ENCODE measurements at places on chromosomes 5 and 9.

- no peak for DNase-seq
Observed at GRCh38 chr9:110916403-110916802, 121.9 kb downstream of the LPAR1 start.

GRCh38 chr5:42570966-42571960 lies 148.0 kb downstream of the GHR start:
- DNase-seq = no peak

DNA sequence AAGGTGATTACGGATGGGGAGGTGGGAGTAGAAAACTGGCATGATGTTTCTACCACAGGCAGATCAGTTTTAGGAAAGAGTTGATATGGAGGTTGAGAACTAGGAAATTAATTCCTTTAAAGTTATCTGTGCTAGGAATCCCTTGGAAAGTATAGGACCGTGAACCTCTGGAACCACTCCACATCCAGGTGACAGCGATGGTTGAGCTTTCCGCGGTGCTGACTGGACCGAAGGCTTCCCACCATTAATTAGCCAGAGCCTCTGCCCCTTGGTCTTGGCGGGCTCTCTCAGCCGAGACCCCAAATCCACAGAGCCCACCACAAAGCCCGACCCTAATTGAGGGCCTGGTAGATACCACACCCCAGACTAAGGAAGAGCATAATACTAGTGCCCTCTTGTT lies 147.3 kb downstream of the MELK start:
- no peak for DNase-seq

DNA sequence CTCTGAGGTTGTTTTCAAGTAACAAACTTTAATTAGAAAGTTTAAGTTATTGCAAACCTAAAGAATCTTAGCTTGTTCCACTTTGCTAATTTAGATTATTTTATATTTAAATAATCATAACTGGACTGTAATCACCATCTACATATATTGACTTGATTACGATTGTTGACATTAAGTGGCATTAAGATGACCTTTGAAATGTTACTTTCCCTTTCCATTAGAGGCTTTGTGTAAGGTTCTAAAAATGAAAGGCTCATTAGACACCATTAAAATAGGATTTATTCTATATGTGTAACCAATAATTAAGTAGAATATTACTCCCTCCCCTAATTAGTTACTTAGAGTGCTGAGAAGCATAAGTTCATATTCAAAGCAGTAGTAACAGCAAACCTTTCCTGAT lies 358.1 kb downstream of the GLIS3 start:
- no peak for DNase-seq

- no peak for DNase-seq
Observed at GRCh38 chr9:94210616-94211603, 48.2 kb upstream of the ZNF169 start.

GRCh38 chr9:110933350-110934001 lies 104.8 kb downstream of the LPAR1 start:
- DNase-seq = no peak

DNA sequence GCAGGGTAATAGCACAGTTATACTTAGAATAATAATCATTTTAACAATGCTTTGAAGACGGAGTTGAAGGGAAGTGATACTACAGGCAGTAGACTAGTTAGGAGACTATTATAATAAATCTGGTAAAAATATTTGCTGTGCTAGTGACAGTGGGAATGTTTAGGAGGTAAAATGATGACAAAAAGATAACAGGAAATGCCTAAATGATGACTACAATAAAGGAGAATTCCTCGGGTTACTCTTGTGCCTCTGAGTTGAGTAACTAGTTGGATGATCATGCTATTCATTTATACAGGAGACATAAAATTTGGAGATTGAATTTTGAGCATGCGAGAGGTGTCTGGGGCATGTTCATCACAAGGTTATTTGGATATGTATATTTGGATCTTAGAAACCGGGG lies 32.2 kb upstream of the PAM start:
- DNase-seq = no peak

DNA sequence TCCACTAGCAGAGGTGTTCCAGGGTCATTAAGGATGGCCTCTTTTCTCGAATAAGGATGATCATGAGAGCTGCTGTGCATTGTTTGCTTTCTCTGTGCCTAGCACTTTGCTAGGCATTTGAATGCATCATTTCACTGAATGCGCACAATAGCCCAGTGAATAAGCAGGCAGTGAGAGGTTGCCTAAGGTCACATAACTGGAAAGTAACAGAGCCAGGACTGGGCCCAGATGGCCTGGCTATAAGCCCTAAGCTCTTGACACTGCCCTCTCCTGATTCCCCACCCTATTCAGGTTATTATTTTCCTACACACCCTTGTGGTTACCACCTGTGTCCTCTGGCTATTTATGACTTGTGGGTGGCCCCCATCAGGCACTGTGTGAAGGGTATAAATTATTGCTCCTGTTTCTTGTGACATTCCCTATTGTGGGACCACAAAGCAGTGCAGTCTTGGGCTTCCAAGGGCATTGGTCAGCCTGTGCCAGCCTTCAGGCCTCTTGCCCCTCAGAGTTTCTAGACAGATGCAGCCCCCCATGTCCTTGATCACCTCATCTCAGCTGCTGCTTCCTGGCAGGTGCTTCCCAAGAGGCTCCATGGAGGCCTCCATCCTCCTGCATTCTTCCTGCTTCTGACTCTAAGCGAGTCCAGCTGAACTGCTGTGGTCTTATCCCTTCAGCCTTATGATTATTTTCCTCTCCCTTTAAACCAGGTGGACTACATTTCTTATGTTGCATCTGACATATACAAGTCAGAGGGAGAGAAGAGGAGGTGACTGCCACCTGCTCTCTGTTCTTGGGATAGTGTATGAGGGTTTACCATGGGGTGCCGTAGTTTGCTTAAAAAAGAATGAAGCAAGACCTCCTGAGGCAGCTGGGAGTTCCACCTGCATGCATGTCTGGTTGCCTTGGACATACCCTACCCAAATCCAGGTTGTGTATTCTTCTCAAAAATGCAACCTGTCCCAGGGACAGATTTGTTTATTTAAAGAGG lies 47.6 kb downstream of the ANGPTL2 start:
- no peak for DNase-seq

DNA sequence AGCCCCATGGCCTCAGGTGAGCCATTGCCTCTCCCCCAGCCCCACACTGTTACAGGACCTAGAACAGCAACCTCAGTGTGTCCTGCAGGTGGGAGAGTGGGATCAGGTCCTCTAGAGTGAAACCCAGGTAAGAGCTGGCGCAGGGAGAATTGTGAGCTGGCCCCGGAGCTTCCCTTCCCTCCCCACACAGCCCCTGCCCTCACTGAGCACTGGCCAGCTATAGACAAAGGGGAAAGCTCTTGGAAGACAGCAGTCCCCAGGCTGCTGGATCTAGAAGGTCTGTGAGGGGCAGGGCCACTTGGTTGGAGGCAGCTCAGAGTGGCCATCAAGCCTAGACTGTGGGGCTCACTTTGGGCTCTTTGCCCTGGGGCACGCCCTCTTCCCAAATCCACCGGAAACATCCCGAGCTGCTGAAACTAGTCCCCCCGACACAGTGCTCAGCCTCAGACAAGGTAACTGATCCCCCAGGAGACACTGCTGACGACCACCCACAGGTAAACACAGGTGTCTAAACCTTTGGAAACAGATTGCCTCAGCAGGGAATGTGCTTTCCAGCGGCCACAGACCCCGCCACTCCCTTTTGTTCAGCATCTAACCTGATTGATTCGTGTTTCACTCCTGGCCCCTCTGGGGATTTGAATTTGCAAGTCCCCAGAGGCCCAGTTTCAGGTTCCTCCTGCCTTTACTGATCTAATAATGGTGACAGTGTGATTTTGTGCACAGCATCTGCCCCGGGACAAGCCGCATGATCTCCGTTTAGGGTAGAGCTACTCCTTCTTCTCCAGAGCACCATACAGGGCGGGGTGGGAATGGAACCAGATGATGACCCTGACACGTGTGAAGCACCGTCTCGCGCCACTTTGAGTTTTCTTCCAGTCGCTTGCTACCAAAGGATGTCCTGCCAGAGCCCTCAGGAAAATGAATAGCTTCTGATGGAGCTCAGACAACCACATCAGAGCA lies 42.2 kb upstream of the ADAMTS2 start:
- no peak for DNase-seq

DNA sequence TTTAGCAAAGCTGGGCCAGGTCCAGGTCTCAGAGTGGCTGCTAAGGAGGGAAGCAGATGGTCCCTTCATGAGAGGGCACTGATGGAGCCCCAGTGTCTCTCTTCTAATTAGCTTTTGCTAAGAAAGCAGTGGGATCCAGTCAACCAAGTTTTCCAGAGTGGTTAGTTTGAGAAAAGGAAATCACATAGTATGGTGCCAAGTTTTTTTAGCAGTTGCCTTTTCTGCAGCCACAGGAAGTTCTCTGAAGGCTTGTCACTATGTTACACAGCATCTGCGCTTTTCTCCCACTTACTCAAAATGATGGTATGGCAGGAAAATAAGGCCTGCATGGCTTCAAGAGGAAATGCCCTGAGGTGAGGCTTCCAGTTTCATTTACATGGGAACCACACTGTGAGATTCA lies 331.5 kb upstream of the ZNF462 start:
- no peak for DNase-seq

GRCh38 chr5:151202381-151203139 lies 21.3 kb downstream of the CCDC69 start:
- peak; percentile 42 for DNase-seq

DNA sequence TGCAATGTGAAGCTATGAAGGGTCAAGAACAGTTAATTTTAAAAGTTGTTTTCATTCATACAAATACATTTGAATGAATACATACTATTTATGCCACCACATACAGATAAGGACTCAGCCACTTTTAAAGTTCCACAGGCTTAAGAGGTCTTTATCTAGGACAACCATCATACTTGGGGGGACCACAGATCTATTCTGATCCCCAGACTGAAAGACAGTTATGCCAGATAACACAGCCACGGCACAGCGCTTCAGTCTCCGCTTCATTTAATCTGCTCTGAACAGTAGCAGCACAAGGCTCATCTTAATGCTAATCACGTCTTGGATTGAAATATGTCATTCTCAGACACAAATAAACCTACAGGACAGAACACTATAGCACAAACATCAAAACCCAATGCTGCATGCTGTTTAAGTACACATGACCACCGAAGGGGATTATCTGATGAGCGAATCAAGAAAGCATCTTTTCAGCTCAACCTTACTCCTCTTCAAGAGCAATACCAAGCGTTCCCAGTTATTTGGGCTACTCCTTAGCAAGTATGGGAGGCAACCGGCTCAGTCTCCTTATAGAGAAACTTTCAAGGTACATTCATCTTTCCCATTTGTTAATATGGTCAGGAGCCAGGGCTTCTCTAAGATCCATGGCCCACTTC lies 33.3 kb downstream of the PUM3 start:
- no peak for DNase-seq

- no peak for DNase-seq
Observed at GRCh38 chr5:74943905-74944304, 77.7 kb upstream of the FAM169A start.

- DNase-seq = peak; percentile 94
Observed at GRCh38 chr9:35114113-35114839, 1.4 kb downstream of the ATOSB start.

DNA sequence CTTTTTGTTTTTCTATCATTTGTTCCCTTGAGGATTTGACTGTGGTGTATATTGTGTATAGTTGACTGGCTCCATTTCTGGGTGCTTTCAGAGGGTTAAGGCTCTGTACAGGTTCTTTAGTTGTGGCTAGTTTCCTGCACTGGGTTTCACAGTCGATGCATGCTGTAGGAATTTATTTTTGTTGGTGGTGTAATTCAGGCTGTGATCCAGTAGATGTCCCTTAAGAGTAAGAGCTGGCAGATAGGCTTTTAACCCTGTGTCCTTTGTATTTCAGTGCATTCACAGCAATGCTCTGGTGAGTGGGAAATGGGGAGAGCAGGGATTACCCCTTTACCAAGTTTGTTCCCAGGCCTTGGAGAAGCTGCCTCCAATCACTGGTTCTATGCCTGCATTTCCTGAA lies 112.9 kb downstream of the SPATA31D1 start:
- DNase-seq = no peak

- no peak for DNase-seq
Observed at GRCh38 chr5:4043135-4043534, 447.5 kb downstream of the IRX1 start.

GRCh38 chr9:129640871-129641749 lies 841 bp downstream of the ASB6 start:
- DNase-seq = no peak

GRCh38 chr5:119357270-119357669 lies 1.5 kb downstream of the TNFAIP8 start:
- DNase-seq = no peak

DNA sequence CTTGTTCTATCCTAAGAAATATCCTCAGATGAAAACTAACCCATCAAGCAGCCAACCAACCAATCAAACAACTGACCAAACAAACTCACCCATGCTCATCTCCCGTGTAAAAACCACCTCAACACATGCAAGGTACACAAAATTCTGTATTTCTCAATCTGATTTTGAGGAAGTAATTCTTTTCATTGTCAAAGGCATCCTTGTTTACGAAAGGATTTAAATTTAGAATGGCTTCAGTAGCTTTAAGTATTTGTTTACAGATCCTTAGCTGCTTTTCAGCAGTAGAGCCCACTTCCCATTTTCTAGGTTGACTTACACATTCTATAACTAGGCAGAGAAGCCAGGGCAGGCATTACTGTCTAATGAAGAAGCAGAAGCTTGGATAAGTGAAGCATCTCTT lies 78.6 kb downstream of the NTRK2 start:
- no peak for DNase-seq

DNA sequence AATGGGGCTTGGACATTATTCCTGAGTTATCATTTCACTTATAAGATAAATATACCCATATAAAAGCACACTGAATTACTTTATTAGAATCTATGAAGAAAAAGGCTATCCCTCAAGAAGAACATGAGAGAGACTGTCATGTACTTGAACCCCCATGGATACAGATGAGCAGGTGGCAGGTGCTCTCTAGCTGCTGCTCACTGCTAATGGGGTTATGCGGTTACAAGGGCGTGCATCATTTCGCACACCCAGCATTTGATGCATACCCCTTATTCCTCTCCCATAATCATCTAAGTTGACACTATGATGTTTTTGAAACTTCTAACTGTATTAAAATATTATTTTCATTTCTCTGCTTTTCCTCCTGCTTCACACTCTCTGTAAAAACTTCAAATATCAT lies 16.4 kb downstream of the ITK start:
- no peak for DNase-seq

DNA sequence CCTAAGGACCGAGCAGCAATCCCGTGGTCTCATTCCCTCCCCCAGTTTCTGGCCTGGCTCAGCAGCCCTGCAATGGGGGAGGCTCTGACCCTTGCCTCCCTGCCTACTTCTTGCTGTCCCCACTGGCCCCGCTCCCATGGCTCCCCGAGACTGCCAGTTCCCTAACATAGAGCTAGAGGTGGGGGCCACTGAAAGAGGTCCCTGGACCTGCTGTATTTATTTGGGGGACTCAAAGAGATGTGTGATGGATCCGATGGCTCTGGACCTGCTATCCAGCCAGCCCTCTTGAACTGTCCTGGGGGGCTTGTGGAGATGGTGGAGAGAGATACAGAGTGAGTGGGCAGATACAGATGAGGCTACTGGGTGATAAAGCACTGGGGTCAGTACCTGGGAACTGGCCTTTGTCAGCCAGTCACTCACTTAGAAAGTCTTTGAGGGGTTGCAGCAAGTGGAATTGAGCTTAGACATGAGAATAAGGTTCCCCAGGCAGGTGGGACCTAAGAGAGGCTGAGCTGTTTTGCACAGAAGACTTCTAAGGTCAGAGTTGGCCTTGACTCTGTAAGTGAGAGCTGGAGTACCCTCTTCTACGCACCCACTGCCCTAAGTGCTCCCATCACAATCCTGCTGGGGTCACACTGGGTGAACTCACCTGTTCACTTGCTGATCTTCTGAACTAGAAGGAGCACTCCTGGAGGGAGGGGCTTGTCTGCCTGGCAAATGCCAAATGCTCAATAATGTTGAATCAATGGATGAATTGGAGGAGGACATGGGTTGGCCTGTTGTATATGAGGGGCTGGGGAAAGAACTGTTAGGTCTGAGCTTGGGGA lies 42.9 kb downstream of the CXXC5 start:
- no peak for DNase-seq

Measured in suppressor macrophage (primary cell).